ENCODE measurements at places on chromosomes 7 and 10. TPM values are rescaled to one million over a fixed set of nuclear protein-coding genes. Genes with fewer than 3 reads are reported as not detected.

Gene SPDYE16
- not detected for total RNA-seq

Gene VSTM4
- 6.6 TPM for total RNA-seq

Gene EFCAB10
- 0.26 TPM for total RNA-seq

Gene IFIT1B
- under 0.01 TPM for total RNA-seq

Gene MACC1
- total RNA-seq = 0.24 TPM

Gene IQCE
- total RNA-seq = 11.5 TPM

Gene RASA4
- total RNA-seq = 1.6 TPM

Gene AEBP1
- total RNA-seq = 84.2 TPM

Gene CCDC3
- total RNA-seq = 4.7 TPM

Gene ELN
- 2.3 TPM for total RNA-seq

Gene BLNK
- total RNA-seq = not detected

Gene NOM1
- total RNA-seq = 9.3 TPM

Gene CYP3A4
- total RNA-seq = not detected

Gene GCC1
- total RNA-seq = 17.8 TPM

Gene RBM17
- total RNA-seq = 27.3 TPM

Gene PON1
- total RNA-seq = not detected

Gene SHH
- total RNA-seq = 0.52 TPM

Gene KLF14
- 0.13 TPM for total RNA-seq

Gene MEIG1
- not detected for total RNA-seq

Gene WNT8B
- not detected for total RNA-seq

Gene RRP12
- 6.8 TPM for total RNA-seq

Gene SLC26A5
- not detected for total RNA-seq

Gene PIP
- total RNA-seq = not detected

Gene NPC1L1
- total RNA-seq = 0.24 TPM

Gene C10orf53
- total RNA-seq = not detected

Gene PLOD3
- total RNA-seq = 126 TPM

Gene ACBD7
- 0.40 TPM for total RNA-seq

Gene MARVELD1
- total RNA-seq = 53.4 TPM

Gene ANKRD1
- total RNA-seq = 13.3 TPM

Gene KIAA1549
- 1.9 TPM for total RNA-seq

Gene OR9A2
- total RNA-seq = not detected

Gene GOLGA7B
- total RNA-seq = not detected

Gene HOXA9
- 1.0 TPM for total RNA-seq
